GM12878 (cell line): ENCODE measurements at places on chromosomes 11 and 22. TPM values are rescaled to one million over a fixed set of nuclear protein-coding genes. Genes with fewer than 3 reads are reported as not detected.

The LRRC56 gene
- total RNA-seq, result 1.7 and 1.9 TPM in 2 replicates

- DNase-seq, result no peak
Measured at GRCh38 chr11:27233654-27234042, 129.4 kb downstream of the CCDC34 start.

GRCh38 chr11:74203966-74204365, 32.9 kb downstream of the PPME1 start:
- DNase-seq, result no peak

DNA sequence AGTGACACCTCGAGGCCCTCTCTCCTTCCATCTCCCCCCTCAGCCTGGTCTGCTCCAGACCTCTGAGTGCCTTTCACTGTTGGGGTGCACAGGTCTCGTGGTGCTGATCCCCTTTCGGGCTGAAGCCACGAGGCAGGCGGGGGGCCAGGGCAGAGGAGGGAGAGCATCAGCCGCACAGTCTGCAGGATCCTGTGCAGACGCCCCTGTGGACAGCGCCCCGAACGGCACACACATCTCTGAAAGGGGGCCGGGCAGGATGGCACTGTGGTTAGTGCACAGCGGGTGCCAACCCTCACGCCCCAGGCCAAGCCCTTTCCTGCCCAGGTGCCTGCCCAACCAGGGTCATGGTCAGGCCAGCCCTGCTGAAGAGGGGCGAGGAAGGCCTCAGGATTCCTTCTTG, 56.7 kb downstream of the CACNA1I start:
- DNase-seq, result no peak

GRCh38 chr11:72755713-72756285, 3.6 kb upstream of the ARAP1 start:
- DNase-seq, result no peak

DNA sequence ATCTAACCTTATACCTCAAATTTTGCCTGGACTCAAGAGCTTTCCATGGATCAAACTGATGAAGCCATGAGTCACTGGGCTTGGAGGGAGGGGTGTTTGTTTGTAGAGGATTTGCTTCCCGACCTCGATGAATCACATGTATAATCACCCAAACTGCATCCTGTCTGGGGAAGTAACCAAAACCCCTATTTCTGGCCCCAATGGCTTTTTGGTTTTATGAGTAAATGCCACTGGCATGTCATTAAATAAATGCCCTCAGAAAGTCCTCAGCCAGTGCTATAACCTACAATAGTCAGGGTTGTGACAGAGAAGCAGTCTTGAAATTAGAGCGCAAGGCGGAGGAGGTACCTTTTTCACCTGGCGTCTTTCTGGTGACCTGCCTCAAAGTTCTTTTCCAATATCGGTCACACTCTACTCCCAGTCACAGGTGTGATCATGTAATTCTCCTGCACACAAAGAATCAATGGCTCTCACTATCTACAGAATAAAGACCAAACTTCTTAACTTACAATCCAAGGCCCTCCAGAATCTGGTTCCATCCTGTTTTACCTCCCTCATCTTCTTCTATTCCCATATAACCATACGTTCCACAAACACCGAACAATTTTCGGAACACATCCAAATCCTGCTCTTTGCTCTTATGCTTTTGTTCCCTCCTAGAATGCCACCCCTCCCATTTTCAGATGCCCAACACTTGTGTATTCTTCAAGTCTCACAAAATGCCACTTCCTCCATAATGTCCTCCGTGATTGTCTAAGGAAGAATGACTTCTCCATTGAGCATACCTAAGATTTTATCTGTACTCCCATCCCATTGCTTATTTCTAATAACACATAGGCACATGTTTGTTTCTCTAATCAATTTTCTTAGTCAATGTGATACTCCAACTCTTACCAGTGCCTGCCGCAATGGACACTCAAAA, 81.3 kb upstream of the BLID start:
- DNase-seq, result no peak

GRCh38 chr11:83831929-83832328, 545.8 kb upstream of the CCDC90B start:
- DNase-seq, result no peak
